D721Med (cell line): ENCODE measurements at places on chromosomes 6 and 20.

DNA sequence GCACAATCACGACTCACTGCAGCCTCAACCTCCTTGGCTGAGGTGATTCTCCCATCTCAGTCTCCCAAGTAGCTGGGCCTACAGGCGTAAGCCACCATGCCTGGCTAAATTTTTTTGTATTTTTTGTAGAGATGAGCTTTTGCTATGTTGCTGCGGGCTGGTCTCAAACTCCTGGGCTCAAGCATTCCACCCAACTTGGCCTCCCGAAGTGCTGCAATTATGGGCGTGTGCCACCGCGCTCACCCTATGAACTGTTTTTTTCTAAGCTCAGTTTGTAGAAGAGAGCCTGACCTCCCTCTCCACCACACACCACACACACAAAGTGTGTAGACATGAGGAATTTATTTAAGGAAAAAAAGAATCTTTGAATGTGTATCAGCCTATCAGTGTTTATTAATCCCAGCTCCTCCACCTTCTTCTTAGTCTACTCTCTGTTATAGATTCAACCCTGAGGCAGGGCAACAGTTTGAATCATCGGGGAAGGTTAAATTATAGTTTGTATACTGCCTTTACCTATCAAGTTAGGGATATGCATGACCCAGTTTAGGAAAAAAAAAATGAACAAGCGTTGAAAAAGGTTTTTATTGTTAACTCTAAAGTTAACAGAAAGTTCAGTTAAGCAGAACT lies 74.1 kb downstream of the PLEKHG1 start:
- DNase-seq: no peak

DNA sequence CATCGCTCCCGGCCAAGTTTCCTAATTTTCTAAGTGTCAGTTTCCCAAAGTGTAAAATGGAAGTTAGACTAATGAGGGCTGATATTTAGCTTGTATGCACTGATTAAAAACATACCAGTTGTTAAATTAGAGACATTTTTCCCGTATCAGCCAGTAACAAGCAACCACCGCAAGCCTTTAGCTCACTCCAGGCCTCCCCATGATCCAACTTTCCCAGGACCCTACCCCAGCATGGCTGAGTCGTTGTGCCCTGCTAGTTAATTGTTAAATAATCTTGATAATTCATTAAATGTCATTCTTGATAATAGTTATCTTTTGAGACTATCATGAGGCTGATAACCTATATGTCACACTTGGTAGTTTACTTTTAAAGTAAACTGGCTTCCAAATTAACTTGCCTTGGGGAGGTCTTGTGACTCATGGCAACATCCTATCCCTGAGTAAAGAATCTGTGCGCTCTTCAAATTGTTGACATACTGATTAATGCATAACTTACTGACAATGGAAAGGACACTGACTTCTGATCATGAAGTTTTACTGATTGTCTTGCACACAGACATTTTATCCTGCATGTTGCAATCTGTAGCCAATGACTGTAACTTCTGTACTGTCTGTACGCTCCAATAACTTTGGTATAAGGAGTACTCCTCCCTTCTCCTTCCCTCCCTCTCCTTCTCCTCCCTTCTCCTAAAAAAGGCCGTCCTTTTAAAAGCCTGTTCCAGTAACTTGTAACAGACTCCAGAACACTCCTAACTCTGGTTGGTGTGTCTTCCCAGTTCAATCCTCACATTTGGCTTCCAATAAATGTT lies 6.3 kb upstream of the GTF3C6 start:
- DNase-seq: no peak

GRCh38 chr20:60057866-60058807 lies 99.9 kb downstream of the CDH26 start:
- DNase-seq: no peak

DNA sequence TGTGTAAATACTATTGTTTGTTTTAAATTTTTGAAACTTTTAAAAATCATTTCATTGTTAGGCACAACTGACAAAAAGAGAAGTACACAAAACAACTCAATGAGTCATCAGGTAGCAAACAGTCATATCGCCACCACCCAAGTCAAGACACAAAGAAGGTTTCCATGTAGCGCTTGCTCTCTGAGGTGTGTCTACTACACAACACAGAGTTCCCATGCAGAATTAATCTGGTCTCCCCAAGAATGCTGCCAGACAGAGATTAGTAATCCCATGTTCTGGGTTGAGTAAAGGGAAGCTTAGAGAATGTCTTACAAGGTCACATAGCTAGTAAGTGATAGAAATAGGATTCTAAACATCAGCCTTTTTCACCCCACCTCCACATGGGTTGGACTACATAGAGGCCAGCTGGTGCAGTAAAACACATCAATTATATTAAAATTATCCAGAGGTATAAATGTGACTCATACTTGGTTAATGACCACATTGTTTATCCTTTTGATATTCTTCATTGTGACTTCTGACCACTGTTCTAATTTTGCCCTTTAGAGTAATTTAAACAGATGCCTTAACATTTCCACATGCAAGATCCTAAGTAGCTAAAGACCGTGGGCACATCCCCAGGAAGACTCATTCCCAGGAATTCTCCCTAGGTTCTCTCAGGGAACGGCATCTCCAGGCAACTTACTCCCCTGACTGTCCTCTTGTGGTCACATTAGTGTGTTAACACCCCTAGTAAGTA lies 413.5 kb downstream of the PRKN start:
- no peak for DNase-seq
